B cell (primary cell): ENCODE measurements at places on chromosomes 7 and 10.
A peak's percentile ranks its signal among the peaks of the same experiment; 100 is the strongest.

DNA sequence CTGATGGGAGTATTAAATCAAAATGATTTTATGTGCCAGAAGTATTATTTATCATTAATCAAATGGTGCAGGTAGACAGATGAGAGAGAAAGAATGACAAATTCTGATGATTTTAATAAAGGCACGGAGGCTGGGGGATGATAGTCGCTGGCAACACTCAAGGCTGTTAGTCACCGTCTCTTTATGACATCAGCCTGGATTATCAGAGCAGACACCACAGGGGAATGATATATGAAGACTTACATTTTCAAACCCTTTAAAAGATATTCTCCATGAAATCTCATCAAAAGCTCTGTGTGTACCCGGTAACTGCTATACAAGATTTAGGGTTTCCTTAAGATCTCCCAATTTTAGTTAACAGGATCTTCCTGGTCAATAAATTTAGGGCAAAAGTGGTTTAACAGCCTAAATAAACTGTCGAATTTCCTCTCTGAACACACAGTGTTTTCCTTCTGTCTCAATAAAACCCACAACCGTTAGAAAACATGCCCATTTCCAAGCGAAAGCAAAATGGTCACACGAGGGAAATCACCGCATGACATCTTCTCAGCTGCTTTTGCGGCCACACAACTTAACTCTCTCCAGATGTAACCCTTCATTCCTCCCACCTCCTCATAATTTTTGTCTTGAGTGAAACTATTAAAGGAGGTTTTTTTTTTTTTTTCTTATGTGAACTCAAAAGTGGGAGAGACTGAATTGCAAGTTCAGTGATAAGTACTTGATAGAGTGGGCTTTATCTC, 133.2 kb upstream of the FAM171A1 start:
- DNase-seq: no peak

GRCh38 chr7:121401896-121402295, 5.8 kb upstream of the FAM3C start:
- DNase-seq: no peak

DNA sequence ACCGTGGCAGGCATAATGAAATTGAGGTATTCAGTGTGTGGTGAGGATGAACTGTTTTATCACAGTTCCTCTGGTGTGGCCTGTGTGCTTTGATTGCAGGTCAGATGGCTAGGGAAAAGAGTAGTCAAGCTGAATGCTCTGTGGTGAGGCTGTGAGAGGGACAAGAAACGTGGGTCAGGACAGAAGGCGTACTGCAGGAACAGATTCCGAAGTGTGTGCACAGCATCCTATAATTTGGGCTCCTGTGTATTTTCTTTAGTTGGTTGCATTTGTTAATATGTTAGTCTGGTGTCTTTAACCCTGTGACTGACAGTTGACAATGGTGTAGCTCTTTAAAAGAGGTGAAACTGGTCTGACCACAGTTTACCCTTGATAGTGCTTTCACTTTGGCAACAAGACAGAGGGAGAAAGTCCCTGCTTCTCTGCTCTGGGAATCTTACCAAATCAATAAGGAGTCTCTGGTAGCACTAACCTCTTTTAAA, 76.5 kb downstream of the AUTS2 start:
- no peak for DNase-seq

GRCh38 chr7:13197501-13197900, 510.1 kb downstream of the ARL4A start:
- DNase-seq: no peak

- no peak for DNase-seq
Measured at GRCh38 chr7:7596176-7596575, 29.5 kb downstream of the MIOS start.

DNA sequence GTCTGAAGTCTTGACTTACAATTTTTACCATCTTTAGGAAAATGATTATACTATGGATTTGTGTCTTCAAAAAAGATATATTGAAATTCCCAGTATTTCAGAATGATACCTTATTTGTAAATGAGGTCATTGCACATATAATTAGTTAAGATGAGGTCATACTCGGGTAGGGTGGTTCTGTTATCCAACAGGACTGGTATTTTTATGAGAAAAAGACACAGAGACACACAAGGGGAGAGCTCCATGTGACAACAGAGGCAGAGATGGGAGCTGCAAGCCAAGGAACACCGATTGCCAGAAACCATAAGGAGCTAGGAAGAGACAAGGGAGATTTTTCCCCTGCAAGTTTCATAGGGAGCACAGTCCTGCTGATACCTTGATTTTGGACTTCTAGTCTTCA, 356.9 kb downstream of the ARL4A start:
- no peak for DNase-seq

DNA sequence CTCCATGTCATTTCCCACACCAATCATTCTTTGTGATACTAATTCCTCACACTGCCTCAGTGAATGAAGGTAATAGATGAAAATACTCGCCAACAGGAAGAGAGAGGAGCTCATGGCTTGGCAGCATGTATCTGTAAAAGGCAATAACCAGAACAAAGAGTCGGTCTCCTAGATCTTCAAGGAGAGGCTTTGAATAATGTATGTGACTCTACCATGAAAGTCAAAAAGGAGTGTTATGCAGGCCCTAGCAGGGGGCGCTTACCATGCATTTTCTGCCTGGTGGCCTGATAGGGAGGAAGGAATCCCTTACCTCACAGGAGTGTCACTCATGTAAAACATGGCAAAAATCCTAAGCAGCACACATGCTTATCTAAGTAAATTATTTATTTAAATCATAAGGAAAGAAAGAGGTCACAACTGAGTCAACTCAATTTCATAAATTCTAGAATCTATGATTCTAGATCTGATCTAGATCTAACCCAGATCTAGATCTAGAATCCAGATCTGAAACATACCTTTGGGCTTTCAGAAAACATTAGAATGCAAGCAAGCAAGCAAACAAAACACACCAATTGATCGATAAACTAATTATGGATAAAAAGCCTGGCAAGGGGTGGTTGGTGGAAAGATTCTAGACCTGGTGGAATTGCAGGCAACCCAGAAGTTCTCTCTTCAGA, 226.3 kb upstream of the KLF6 start:
- DNase-seq: no peak

DNA sequence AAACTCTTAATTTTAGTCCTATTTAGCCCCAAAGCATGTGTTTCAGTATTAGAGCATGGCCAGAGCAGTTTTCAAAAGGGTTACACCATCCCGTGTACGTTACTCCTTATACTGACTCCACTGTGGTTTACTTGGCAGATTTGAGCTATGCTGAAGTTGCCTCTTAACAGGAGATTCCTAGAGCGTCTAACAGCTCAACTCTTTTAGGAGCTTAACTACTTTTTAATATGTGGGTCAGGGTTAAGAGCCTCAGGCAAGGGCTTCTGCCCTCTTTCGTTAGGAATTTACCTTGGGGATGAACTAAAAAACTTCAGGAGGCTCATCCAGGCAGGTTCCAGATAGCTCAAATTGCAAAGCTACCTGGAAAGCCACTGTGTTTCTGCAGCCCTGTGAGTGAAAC, 674.8 kb upstream of the C7orf33 start:
- DNase-seq: no peak

DNA sequence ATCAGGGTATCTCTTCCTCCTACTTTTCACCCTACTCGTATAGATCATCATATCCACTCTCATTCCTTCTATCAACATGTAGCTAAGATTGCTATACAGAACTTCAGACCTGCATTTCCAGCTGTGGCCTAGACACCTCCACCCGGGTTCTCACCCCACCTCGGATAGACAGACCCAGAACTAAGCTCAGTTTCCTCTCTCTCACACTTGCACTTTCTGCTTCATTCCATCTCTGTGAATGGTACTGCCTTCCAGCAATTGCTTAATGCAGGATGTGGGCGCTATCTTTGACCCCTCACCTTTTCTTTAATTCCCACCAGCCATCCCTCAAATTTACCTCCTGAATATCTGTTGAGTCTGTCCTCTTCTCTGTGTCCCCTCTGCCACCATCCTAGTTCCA, 35.7 kb downstream of the AGK start:
- no peak for DNase-seq

DNA sequence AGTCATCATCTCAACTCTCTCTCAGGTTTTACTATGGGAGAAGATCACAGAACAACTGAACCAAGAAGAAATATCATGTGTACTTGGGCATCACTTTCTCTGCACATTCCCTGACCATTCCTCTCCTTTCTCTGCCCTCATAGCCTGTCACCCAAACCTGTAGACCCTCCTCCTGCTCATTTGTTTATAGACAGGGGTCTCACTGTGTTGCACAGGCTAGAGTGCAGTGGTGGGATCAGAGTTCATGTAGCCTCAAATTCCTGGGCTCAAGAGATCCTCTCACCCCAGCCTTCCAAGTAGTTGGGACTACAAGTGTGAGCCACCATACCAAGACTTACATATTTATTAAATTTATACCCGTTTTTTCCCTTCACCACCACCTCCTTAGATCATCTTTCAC, 260.8 kb upstream of the SLC26A5 start:
- no peak for DNase-seq

- DNase-seq: no peak
Measured at GRCh38 chr10:987620-987869, 689 bp upstream of the GTPBP4 start.

- DNase-seq: no peak
Measured at GRCh38 chr10:49141541-49142332, 7.9 kb upstream of the FAM170B start.

GRCh38 chr10:2968401-2969058, 98.8 kb upstream of the PFKP start:
- DNase-seq: no peak

DNA sequence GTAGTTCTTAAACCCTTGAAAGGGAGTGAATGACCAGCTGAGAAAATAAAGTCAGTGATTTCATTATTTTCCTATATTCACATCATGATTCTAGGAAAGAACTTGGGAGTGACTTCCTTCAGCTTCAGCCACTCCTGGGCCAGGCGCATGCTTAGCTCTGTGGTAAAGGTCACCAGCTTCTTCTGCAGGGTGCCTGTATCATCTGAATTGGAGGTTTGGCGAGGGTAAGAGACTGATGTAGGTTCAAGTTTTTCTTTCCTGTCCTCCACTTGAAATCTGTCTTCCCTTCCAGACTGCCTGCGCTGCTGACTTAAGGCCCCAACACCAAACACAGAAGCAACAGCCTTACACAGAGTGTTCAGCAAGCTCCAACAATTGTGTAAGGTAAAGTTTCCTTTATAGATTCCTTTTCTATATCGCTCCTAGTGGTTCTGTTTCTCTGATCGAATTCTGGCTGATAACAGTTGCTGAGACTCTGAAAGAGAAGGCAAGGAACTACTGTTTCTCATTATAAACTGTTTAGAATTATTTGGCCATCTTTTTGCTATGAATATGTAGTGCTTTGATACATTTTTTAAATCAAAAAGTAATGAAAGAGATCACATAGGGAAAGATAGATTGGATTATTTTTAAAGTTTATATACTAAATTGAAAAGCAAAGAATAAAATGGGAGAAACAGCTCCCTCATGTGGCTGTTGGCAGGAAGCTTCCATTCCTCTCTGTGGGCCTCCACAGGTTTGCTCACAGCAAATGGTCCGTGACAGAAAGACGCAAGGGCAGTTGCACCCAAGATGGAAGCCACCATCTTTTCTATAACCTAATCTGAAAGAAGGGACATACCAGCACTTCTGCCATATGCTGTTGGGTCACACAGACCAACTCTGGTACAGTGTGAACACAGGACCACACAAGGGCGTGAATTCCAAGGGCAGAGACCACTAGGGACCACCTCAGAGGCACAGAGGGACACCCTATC, 14.0 kb downstream of the GATAD1 start:
- peak; percentile 32 for DNase-seq

DNA sequence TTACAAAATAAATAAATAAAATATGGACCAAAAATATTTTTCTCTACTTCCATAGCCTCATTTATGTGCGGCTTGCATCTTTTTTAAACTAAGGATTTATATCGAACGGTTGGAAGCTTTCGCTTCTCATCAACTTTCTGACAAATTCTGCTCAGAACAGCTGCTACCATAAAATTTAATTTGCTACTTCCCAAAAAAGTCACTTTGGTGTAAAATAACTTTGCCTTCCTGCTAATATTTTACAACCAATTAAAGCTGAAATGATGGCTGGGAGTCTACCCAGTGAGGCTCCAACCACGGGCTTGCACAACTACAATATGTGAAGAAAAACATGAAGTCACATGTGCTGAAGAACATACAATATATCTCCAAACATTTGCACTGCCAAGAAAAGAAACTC, 253.1 kb upstream of the NEBL start:
- DNase-seq: no peak

DNA sequence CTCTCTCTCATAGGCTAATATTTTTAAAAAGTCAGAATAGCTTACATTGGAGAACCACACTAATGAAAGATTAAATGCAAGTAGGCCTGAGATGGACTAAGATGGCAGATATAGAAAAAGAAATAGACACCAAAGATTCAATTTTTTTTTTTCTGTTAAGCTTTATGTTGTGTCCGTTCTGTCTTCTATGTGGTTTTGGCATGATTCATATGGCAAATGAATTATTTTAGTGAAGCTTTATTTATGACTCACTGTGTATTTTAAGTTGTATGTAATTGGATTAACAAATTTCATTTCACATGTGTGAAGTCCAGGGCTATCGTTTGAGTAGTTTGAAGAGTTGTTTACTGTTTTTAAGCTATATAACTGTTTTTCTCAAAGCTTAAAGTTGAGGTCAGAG, 214.8 kb downstream of the CAMK1D start:
- no peak for DNase-seq

DNA sequence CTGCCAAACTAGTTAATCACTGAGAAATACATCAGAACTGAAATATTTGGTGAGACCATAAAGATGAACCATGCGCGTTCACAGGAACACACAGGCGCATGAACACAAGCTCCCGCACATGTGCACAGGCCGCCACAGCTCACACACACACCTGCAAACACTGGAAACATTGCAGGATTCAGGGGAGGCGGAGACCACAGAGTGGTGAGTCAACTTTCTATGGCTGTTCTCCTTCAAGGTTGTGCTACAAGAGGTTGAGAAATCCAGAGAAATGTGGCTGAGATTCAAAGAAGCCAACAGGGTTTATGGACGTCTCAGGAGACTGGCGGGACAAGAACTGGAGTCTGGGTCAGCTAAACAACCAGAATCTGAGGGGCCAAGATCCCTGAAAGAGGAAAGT, 17.8 kb downstream of the ESYT2 start:
- no peak for DNase-seq

DNA sequence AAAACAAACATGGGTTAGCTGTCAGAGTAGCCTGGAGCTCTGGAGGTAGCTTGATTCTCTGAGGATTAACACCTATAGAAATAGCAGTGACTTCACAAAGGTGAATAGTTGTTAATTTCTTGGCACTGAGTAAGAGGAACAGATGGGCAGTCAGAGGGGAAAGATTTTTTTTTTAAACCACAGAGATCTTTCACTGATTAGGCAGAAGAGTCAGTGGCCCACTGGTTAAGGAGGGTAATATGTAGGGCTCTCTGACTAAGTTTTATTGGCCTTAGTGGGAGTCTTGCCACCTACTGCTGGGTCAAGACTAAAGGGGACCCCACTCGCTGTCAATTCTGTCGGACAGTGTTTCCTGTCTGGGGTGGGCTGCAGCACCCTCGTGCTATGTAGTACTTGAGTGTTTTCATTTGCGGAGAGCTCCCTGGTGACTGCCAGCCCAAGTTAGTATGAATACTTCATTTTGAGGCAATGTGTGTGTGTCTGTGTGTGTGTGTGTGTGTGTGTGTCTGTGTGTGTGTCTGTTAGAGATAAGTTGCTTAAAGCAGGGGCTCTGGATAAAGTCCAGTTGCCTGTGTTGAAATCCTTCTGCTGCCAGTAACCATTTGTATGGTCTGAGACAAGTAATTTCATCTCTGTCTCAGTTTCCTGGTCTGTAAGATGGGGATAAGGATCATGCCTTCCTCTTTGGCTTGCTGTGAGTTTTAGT, 145.2 kb downstream of the ARID5B start:
- peak; percentile 66 for DNase-seq

- peak; percentile 52 for DNase-seq
Measured at GRCh38 chr10:11548768-11549099, 62.7 kb downstream of the USP6NL start.
